ENCODE measurements at places on chromosomes 1 and 21. TPM values are rescaled to one million over a fixed set of nuclear protein-coding genes. Genes with fewer than 3 reads are reported as not detected.

GRCh38 chr1:67355745-67356424 is 48.2 kb downstream of the IL12RB2 start:
- no peak overlapping the region for H3K4me3 ChIP-seq
- no peaks in the 10 kb centered on the region for H3K4me1 ChIP-seq
- no peak for DNase-seq
- H3K27me3 ChIP-seq, result no peaks in the 10 kb centered on the region

- H3K27ac ChIP-seq, result no peak overlapping the region
- no peaks in the 10 kb centered on the region for H3K36me3 ChIP-seq
- DNase-seq, result no peak
- H3K4me3 ChIP-seq, result no peak overlapping the region
- no peaks in the 10 kb centered on the region for H3K27me3 ChIP-seq
Measured at GRCh38 chr21:19276665-19277064, 873.1 kb upstream of the TMPRSS15 start.

GRCh38 chr1:228101994-228102790 is 933 bp downstream of the C1orf35 start:
- H3K4me1 ChIP-seq, result peaks cover 23% of the 10 kb centered on the region
- H3K36me3 ChIP-seq, result peaks cover 56% of the 10 kb centered on the region
- no peaks in the 10 kb centered on the region for H3K27me3 ChIP-seq
- DNase-seq, result peak; percentile 88
- H3K4me3 ChIP-seq, result peak overlapping the region; percentile 88

- H3K27ac ChIP-seq, result peak overlapping the region; percentile 56
- H3K27me3 ChIP-seq, result no peaks in the 10 kb centered on the region
- DNase-seq, result no peak
- no peaks in the 10 kb centered on the region for H3K36me3 ChIP-seq
- H3K4me3 ChIP-seq, result no peak overlapping the region
- H3K4me1 ChIP-seq, result peaks cover 3% of the 10 kb centered on the region
Measured at GRCh38 chr1:173332026-173332425, 124.9 kb upstream of the TNFSF4 start.

GRCh38 chr1:10161541-10162290 is 48.7 kb upstream of the KIF1B start:
- no peak overlapping the region for H3K27ac ChIP-seq
- H3K4me1 ChIP-seq, result no peaks in the 10 kb centered on the region
- H3K4me3 ChIP-seq, result no peak overlapping the region

DNA sequence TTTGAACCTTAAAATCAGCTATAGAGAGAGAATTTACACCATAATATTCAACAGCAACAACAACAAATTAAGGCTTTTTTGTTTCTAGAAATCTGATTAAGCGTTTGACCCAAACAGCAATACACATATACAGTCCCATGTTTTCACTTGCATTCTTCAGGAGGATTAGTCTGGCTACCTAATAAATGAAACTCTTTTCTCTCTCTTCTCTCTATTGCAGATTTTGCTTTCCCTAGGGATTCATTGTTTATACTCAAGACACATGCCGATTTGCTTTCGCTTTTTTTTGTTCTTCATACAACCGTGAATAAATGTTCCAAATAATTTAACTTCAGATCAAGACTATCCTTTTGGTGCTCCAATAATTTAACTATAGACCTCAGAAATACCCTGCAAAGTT is 162.4 kb upstream of the PTBP2 start:
- H3K27me3 ChIP-seq, result no peaks in the 10 kb centered on the region
- H3K4me3 ChIP-seq, result no peak overlapping the region
- H3K27ac ChIP-seq, result no peak overlapping the region
- no peaks in the 10 kb centered on the region for H3K36me3 ChIP-seq

DNA sequence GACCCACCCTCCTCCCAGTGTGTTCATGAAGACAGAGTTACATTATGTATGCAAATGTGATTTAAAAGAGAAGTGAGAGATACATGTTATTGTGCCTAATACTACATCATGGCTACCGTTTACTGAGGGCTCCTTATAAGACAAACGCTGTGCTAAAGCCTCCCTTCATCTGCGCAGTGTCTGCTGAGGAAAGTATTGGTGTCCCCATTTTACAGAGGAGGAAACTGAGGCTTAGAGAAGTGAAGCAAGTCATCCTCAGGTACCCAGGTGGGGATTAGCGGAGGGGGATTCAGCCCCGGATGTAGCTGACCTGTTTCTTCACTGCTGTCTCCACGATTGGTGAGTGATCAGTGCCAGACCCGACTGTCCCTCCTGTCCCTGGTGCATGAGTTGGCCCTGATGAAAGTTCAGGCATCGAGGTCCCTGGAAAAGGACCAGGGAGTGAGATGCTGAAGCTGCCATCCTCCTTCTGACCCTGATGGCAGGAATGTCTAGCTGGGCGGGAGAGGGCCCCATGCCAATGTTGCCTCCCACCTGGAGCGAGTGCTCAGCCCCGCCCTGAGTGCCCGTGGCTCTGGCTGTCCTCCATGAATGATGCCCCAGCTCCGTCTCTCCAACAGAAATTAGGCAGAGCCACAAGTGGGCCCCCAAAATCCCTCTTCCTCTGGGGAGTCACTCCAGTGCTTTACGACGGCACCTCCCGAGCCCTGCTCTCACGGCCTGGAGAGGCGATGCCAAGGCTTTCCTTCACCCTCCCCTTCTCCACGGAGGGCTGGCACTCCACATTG is 204.7 kb downstream of the KAZN start:
- no peaks in the 10 kb centered on the region for H3K27me3 ChIP-seq
- no peak overlapping the region for H3K4me3 ChIP-seq
- no peak overlapping the region for H3K27ac ChIP-seq
- H3K36me3 ChIP-seq, result no peaks in the 10 kb centered on the region
- H3K4me1 ChIP-seq, result no peaks in the 10 kb centered on the region
- no peak for DNase-seq

DNA sequence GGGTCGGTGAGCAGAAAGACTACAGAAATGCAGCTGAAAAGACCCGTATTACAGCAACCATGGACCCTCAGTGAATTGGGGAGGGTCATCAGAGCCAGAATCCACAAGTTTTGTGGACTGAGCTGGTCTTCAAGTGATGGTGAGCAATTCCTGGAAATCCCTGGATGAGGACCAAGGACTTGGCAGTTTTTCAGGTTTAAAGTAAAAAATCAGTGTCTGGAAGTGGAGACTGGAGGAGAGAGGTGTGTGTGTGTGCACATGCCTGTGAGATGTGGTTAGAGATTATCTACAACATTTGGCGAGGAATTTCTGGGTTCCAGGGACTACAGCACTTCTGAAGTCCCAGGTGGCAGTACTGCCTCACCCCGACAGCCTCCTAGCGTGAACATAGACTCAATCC is 56.4 kb downstream of the KIRREL1 start:
- no peaks in the 10 kb centered on the region for H3K27me3 ChIP-seq
- H3K27ac ChIP-seq, result no peak overlapping the region
- H3K4me1 ChIP-seq, result peaks cover 7% of the 10 kb centered on the region
- no peak for DNase-seq

DNA sequence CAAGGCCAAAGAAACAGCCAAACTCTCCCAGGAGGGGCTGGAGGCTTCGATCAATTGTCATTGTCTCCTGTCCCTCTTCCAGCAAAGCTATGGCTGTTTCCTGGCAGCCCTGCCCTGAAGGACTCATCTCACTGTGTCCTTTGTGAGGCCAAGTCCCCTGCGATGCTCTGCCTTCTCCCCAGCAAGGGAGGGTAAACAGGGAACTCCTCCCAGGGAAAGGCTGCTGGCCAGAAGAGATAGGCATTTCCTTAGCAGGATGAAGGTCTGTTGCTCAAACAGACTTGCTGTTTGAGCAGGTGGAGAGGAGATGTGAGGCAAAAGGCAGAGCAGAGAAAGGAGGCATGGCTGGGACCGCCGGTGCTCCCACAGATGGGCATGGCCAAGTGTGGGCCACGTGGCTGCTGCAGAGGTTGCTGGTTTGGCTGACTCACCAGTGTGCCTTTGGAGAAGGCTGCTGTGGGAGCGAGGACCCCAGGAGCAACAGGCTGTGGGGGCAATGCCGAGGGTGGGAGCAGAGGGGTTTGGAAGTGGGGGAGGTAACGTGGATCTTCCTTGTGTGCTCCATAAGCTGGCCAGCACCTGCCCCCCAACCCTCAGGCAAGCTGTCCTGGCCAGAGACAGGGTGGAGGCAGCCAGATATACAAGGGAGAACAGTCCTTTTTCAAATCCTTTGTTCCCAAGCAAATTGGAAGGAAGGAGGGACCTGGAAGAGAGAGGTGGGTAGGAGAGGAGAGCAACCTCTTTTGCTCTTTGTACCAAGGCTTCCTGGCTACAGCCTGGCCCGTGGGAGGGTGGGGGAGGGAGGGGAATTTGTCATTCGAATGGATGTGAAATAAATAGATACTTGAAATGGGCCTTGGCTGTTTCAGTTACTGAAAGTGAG is 449.8 kb downstream of the SIPA1L2 start:
- H3K36me3 ChIP-seq, result no peaks in the 10 kb centered on the region
- H3K4me3 ChIP-seq, result no peak overlapping the region
- no peaks in the 10 kb centered on the region for H3K27me3 ChIP-seq
- no peak for DNase-seq
- no peak overlapping the region for H3K27ac ChIP-seq

DNA sequence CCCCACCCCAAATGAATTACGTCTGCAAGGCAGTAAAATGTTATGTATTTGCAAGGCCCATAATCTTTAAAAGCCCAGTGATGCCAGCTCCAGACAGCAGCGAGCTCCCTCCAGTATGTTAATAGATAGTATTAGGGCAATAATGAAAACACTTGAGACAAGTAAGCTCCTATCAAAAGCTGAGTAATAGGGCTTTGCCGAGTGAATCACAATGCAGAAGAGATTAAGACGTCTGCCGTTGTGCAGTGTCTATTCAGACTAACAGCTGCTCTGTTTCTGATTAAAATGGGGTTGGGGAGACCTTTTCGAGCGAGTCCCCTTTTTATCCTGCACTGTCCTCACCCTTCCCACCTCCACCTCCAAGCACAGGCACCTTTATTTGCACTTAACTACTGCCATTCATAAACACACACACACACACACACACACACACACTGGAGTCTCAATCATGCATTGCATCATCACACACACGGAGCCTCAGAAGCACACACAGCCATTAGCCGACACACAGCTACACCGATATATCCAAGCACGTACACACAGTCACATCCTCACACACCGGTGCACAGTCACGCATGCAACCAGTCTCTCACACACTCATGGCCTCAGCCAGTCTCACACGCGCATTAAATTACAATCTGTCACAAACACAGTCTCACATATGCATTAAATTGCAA is 46.0 kb upstream of the FOXO6 start:
- H3K27ac ChIP-seq, result no peak overlapping the region
- no peak overlapping the region for H3K4me3 ChIP-seq
- H3K36me3 ChIP-seq, result no peaks in the 10 kb centered on the region

DNA sequence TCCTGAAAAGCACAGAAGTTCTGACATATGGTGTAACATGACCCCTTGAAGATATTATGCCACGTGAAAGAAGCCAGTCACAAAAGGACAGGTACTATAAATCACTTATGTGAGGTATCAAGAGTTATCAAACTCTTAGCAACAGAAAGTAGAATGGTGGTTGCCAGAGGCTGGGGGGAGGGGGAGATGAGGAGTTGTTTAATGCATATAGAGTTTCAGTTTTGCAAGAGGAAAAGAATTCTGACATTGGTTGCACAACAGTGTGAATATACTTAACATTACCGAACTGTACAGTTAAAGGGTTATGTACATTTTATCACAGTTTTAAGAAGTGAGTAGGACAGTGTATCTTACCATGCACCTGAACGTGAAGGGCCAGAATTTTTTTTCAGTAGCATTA is 80.0 kb downstream of the USP25 start:
- no peaks in the 10 kb centered on the region for H3K27me3 ChIP-seq
- H3K36me3 ChIP-seq, result peaks cover 1% of the 10 kb centered on the region
- no peak overlapping the region for H3K27ac ChIP-seq
- DNase-seq, result no peak
- peaks cover under 1% of the 10 kb centered on the region for H3K4me1 ChIP-seq

CLCNKA gene
- not detected for total RNA-seq

MFAP2 gene
- total RNA-seq, result 2.1 TPM

A3GALT2 gene
- total RNA-seq, result not detected

KRTAP13-3 gene
- not detected for total RNA-seq

RNF223 gene
- total RNA-seq, result 2.0 TPM
